CD4-positive, alpha-beta T cell treated with Interleukin-15 for 4 hours (primary cell): ENCODE measurements at places on chromosomes 2 and 18.

- no peak for DNase-seq
These were observed 10.2 kb upstream of the CNDP1 start for GRCh38 chr18:74524097-74524496.

GRCh38 chr18:49753643-49754042, 59.7 kb downstream of the ACAA2 start:
- no peak for DNase-seq

DNA sequence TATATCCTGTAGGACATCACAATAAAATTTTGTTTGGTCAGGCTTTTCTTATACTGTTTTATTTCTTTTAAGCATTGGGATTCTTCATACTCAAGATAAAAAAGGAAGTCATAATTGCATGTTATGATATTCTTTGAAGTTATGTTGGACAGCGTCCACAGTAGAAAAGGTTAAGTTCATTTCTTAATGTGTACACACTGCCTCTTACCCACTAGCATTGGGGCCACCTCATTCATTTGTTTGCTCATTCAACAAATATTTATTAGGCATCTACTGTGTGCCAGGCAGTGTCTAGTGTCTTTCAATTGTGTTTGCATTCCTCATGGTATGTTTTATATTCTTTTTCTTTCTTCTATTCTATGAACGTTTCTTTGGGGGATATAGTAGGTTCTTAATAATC, 70.2 kb downstream of the PTPRM start:
- no peak for DNase-seq

- DNase-seq, result no peak
These were observed 33.2 kb upstream of the CCDC88A start for GRCh38 chr2:55452879-55453278.

GRCh38 chr2:37820471-37820986, 104.6 kb upstream of the RMDN2 start:
- no peak for DNase-seq
